ENCODE measurements at places on chromosomes 7 and 10.
A peak's percentile ranks its signal among the peaks of the same experiment; 100 is the strongest.

GRCh38 chr10:27481486-27481885, 22.6 kb upstream of the RAB18 start:
- DNase-seq, result no peak

GRCh38 chr7:150322114-150322832, 882 bp upstream of the LRRC61 start:
- DNase-seq, result peak; percentile 27

GRCh38 chr7:36911788-36912187, 187.5 kb upstream of the AOAH start:
- no peak for DNase-seq

DNA sequence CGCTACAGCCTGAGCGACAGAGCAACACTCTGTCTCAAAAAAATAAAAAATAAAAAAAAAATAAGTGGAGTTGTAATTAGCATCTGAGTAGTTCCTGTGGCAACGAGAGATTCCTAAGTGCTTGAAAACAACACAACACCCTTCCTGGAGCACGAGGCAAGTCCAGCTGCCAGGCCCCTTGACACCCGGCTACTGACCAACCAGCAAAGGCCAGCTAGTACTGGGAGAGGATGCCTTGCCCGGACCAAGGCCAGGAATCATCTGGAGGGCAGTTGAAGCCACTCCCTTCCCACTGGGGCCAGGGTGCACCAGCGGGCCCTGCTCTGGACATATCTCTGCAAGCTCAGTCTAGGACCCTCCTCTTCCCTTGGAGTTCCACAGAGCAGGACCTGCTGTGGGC, 536 bp downstream of the C10orf105 start:
- DNase-seq, result no peak

DNA sequence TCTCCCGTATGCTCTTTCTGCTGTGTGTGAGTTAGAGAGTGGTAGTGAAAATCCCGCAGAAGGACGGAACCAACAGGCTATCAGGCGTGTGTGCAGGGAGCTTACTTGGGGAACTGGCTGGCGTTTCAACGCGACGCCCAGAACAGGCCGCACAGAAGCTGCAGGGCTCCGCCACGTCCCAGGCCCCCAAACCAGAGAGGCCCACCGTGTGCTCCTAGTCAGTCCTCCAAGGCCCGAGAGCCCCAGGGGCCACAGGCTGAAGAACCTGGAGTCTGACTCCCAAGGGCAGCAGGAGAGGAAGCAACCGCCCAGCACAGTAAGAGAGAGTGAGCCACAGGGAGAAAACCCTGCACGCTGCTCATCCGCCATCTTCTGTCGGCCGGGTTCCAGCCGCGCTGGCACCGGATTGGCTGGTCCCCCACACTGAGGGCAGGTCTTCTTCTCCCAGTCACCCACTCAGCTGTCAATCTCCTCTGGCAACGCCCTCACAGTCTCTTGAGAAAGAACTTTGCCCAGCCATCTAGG, 730.6 kb upstream of the VSTM2A start:
- DNase-seq, result no peak

Measured in colonic mucosa (tissue), 4 donors.